ENCODE measurements at places on chromosomes 16 and 17.

DNA sequence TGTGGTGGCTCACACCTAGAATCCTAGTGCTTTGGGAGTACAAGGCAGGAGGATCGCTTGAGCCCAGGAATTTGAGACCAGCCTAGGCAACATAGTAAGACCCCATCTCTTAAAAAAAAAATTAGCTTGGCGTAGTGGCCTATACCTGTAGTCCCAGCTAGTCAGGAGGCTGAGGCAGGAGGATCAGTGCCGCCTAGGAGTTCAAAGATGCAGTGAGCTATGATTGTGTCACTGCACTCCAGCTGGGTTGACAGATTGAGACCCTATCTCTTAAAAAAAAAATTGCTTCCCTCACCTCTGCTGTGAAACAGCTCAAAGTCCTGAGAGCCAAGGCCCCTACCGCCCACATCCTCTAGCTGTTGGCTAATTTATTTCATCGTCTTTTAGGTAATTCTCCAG, 10.2 kb downstream of the NDE1 start:
- no peak for DNase-seq

- no peak for DNase-seq
These were observed 10.1 kb upstream of the TANC2 start for GRCh38 chr17:62955841-62956352.

DNA sequence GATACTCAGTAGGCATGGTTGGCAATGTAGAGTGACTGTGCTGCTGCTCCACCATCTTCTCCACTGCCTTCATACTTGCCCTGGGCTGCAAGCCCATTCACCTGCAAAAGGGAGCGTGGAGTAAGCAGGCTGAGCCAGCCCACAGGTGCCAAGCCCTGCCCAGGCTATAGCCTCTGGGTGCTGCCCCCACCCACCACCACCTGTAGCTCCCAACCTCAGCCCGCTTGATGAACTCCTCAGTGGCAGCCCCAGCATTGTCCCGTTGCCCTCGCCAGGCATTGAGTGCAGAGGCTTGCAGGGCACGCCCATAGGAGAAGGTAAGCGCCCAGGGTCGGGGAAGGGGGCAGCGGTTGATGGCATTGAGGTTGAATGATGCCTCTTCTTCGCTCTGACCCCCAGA, 2.2 kb upstream of the PIGS start:
- no peak for DNase-seq

- no peak for DNase-seq
These were observed 267.2 kb downstream of the PARN start for GRCh38 chr16:14362774-14363371.

DNA sequence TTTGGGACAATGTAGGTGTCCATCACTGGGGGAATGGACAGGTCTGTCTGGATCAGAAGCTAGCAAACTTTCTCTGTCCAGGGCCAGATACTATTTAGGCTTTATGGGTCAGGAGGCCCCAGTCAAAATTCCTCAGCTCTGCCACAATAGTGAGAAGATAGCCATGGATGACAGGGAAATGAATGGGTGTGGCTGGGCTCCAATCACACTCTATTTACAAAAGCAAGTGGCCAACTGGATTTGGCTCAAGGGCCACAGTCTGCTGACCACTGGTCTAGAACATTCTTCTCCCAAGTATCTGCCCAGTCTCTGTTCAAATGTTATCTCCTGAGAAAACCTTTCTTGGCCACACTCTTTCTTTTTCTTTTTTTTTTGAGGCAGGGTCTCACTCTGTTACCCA, 339.9 kb downstream of the SOX9 start:
- no peak for DNase-seq

Data from AG09309 (cell line).